ENCODE measurements at places on chromosomes 2 and 18.

DNA sequence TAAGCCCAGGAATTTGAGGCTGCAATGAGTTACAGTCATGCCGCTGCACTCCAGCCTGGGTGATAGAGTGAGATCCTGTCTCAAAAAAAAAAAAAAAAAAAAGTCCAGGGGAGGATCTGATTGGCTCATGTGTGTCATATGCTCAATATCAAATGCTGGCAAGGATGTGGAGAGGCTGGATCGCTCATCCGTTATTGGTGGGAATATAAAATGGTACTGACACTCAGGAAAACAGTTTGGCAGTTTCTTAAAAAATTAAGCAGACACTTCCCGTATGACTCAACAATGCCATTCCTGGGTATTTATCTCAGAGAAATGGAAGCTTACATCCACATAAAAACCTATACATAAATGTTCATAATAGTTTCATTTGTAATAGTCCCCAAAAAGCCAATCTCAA, 68.9 kb downstream of the MEX3C start:
- DNase-seq = no peak

DNA sequence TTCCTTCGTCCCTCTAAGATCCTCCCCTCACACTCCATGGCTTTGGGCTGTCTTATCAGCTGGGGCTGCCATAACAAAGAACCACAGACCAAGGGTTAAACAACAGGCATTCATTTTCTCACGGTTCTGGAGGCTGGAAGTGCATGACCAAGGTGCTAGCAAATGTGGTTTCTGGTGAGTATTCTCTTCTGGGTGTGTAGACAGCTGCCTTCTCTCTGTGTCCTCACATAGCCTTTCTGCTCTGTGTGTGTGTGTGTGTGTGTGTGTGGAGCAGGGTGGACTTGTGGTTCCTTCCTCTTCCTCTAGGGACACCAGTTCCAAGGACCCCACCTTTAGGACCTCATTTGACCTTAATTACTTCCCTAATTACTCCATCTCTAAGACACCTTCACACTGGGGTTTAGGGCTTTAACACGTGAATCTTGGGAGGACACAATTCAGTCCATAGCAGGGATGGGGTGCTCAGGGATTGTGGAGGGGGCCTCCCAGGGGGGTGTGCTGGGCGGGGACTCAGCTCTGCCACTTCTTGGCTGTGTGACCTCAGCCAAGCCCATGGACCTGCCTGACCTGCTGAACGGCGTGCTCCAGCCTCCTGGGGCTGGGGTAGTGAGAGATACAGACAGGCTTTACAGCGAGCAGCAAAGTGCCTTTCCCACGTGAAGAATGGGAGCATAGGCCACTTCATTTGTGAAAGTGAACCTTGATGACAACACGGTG, 38.0 kb downstream of the ACKR3 start:
- no peak for DNase-seq

- DNase-seq = no peak
These were observed 104.9 kb downstream of the ACVR1 start for GRCh38 chr2:157771234-157771633.

DNA sequence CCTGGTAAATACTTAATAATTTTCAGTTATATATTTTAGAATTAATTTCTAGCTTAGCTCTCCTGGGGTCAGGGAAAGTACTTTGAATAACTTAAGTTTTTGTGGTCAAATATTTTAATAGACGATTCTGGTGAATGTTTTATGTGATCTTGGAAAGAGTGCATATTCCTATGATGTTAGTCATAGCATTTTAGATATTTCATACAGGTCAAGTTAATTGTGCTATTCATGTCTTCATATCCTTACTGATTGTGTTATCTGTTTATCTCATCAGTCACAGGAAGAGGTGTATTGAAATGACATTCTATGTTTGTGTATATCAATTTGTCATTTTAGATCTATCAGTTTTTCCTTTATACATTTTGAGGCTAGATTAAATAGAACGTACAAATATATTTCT, 576.2 kb downstream of the CPS1 start:
- no peak for DNase-seq

DNA sequence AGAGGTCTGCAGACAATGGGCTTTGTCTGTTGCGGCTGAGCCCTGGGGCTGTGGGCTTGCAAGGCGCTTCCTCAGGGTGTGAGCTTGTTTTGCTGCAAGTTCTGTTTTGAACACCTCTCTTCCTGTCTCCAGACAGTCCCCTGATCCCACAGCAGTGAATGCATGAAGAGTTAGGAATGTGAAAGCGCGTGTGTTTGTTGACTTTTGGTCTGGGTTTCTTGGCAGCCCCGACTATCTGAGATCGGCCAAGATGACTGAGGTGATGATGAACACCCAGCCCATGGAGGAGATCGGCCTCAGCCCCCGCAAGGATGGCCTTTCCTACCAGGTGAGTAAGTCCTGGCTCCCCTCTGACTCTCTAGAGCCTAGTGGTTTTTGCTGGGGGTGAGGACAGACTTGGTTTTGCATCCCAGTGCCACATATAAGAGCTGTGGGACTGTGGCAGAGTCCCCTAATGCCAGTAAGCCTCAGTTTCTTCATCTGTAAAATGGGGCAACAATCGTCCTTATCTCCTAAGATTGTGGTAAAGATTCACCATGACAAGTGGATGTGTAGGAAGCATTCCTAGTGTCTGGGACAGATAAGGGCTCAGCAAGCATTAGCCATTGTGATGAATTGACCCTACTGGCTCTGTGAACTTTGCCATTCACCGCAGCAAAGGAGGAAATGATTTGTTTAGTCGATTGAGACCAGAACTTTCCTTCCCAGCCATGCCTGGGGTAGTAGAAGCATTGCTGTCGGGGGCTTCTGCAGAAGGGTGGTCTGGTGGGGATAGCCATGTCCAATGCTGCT, 3.0 kb downstream of the LBH start:
- no peak for DNase-seq

DNA sequence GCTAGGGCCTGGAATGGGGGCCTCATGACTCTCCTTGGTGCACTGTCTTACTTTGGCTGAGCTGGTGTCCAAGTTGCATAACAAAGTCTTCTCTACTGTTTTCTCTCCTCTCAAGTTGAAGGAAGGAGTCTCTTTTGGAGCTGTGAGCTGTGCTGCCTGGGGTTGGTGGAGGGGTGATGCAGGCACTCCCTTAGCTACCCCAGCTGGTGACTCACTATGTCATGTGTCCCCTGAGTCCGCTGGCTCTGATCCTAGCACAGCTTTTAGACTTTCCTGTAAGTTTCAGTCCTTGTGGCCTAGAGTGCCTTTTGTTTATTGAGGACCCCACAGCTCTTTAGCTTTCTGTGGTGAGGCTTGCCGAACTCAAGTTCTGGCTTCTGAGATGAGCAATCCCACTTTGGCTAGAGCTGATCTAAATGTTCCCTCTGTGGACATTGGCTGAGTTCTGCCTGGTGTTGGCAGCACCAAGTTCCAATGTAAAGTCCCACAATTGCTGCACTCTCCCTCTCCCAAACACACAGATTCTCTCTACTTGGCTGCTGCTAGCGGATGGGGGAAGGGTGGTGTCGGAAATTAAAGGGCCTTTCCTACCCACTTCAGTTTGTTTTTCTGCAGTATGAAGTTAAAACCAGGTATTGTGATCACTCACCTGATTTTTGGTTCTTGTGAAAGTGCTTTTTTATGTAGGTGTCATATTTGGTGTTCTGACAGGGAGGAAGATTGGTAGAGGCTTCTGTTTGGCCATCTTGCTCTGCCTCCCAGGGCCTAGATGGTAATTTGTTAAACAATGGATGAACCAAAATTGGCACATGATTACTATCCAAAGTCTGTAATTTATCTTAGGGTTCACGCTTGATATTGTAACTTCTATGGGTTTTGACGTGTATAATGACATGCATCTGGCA, 83.2 kb downstream of the COMMD1 start:
- DNase-seq = no peak

All from NT2/D1 (cell line).